ENCODE measurements at places on chromosomes 4 and X. TPM values are rescaled to one million over a fixed set of nuclear protein-coding genes. Genes with fewer than 3 reads are reported as not detected.

The ATP1B4 gene
- not detected for total RNA-seq

The AMTN gene
- total RNA-seq: not detected

The IGFBP7 gene
- total RNA-seq: 228 TPM

The PYURF gene
- 71.9 TPM for total RNA-seq

The S100P gene
- 1.1 TPM for total RNA-seq

The MAGEA8 gene
- not detected for total RNA-seq

The GAGE12E gene
- not detected for total RNA-seq
